ENCODE measurements at places on chromosomes 5 and 9.
A peak's percentile ranks its signal among the peaks of the same experiment; 100 is the strongest.

- no peak for DNase-seq
Measured at GRCh38 chr9:135583688-135584011, 22.1 kb downstream of the PAEP start.

DNA sequence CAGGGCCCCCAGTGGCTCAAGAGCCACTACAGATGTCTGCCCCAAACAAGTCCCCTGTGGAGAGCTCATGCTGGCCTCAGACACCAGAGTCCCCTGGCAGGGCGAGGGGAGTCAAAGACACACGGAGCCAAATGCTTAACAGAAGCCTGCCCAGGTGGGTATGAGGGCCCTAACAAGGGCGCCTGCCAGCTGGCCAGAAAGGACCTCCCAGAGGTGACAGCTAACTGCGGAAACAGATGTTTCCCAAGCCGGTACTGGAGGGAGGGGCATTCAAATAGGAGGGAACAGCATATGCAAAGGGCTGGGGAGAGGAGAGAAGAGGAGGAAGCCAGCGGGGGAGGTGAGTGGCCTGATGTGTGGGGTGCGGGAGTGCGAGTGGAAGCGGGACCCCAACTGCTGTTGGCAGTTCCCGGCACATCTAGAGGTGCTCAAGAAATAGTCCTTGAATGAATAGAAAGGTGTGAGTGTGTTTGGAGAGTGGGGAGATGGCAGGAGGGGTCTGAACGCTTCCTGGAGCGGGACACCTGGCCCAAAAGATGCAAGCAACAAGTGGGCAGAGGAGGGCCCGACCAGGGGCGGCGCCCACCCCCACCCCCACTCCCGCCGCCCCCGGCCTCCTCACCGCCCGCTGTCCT lies 824 bp downstream of the MXD3 start:
- DNase-seq: peak; percentile 17

- peak; percentile 24 for DNase-seq
Measured at GRCh38 chr5:141641634-141642267, 5.0 kb downstream of the RELL2 start.

- no peak for DNase-seq
Measured at GRCh38 chr9:107759009-107759822, 269.6 kb upstream of the KLF4 start.

- no peak for DNase-seq
Measured at GRCh38 chr9:22625540-22625939, 178.9 kb downstream of the DMRTA1 start.
